ENCODE measurements at places on chromosomes 4 and X.

GRCh38 chr4:5918331-5918985 is 25.6 kb upstream of the CRMP1 start:
- no peak for DNase-seq

- no peak for DNase-seq
Observed at GRCh38 chrX:9184211-9184610, 150.3 kb upstream of the FAM9B start.

- DNase-seq, result no peak
Observed at GRCh38 chr4:115293093-115293462, 179.7 kb upstream of the NDST4 start.

GRCh38 chrX:41558531-41558930 is 111.4 kb downstream of the NYX start:
- no peak for DNase-seq

DNA sequence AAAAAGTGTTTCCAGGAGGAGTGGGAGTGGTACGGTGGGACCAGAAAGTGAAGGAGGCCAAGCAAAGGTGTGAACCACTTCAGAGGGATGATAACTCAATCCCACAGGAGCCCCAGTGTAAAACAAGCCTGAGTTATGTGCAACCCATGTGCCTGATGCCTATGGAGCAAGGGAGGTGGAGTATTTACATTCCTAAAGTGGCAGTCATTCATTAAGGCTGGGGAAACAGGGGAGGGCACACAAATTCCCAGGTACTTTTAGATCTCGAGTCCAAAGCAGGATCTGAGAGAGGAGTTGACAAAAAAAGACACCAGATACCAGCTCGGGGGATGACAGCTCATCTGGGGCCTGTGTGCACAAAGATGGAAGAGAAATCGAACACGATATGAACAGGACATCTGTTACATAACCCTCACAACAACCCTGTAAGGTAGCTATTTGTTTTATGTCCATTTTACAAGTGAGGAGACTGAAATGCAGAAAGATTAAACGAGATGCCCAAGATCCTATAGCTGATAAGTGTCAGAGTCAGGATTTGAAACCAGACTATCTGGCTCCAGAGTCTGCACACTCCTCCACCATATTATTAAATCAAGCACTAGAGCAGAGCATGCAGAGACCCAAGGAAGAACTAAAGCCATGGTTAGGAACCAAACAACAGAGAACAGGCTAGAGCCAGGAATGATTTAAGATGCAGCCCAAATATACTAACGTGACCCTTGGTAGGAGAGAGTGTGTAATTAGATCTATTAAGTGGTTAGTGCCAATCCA is 91.9 kb upstream of the MAPK10 start:
- DNase-seq, result no peak

GRCh38 chr4:54556587-54556986 is 101.2 kb upstream of the KIT start:
- no peak for DNase-seq

- DNase-seq, result no peak
Observed at GRCh38 chr4:168751263-168752225, 254.7 kb downstream of the PALLD start.

DNA sequence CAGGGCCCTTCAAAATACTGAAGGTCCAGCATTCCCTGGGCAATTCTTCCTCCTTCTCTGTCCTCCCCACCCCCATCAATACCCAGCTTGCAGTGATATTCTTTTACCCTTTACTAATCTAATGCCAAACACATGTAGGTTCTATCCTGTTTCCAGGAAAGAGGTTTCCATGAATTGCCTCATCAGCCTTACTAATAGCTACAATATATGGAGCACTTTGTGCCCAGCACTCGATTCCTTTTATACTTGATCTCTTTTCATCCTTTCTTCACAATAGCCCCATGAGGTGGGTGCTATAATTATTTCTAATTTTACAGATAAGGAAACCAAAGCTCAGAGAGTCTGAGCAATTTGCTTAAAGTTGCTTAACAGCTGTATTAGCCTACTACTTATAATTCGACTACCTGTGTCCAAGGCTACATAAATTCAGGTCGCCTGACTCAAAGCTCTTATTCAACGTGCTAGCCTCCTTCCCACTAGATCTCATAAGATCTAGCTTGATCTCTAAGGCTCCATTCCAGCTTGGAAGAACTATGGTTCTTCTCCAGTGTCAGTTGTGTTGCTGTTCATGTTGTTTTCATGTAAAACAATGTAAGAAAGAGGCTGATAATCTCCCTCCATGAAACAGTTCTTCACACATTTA is 229.6 kb upstream of the PGRMC2 start:
- no peak for DNase-seq

DNA sequence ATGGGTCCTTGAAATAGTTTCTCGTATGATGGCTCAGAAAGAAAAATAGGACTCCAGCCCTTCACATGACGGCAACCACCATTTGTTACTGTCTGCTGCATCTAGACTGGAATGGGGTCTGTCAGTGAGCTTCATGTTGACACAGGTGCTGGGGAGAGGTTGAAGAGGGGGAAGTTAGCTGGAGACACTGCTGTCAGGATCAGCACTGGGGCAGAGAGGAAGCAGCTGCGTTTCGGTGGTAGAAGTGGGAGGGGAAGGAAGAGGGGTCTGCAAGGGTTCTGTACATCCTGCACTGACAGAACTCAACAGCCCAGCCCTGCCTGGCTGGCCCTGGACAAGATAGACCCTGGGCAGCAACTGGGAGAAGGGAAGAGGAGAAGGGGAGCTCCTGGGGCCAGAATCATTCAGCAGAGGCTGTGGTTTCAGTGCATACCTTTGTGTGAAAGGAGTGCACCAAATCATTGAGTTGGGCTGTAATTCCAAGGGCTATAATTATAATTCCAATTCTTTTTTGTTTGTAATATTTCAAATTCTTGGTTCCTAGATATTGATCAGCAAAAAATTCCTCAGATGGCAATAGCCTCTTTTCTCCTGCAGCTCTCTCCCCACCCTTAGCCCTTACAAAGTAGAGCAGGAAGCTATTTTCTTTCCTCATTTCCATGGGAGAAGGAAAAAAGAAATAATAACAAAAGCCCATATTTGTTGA is 119.4 kb upstream of the C1GALT1C1 start:
- no peak for DNase-seq

DNA sequence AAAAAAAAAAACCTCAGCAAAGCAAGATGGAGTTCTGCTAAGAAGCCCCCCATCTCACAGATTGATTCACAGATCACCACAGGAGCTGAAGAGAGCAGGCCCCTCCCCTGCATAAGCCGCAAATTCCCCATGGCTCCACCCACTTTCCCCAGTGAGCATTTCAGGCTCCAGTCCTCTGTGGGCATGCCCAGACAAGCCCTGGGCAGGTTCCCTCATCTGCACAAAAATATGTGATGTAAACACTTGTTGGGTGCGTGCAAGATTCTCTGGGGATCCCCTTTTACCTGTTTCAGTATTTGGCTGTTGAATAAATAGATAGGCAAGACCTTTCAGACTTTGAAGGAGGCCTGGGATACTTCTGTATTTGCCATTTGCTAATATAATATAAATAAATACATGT is 514.3 kb downstream of the PCDH7 start:
- DNase-seq, result no peak

DNA sequence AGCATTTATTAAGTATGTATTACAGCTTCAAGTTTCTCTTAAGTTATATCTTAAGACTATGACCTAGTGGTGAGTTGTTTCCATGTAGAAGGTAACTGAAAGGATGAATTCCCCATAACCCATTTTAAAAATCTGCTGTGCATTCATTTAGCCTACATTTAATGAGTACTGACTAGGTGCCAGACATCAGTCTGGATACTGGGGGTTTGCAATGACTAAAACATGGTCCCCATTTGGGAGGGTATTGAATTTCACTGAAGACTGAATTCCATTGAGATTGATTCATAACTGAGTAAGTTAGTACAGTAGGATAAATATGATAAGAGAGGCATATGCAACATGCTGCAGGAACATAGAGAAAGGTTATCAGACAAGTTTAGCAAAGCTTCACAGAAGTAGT is 241.5 kb downstream of the FRAS1 start:
- DNase-seq, result no peak

DNA sequence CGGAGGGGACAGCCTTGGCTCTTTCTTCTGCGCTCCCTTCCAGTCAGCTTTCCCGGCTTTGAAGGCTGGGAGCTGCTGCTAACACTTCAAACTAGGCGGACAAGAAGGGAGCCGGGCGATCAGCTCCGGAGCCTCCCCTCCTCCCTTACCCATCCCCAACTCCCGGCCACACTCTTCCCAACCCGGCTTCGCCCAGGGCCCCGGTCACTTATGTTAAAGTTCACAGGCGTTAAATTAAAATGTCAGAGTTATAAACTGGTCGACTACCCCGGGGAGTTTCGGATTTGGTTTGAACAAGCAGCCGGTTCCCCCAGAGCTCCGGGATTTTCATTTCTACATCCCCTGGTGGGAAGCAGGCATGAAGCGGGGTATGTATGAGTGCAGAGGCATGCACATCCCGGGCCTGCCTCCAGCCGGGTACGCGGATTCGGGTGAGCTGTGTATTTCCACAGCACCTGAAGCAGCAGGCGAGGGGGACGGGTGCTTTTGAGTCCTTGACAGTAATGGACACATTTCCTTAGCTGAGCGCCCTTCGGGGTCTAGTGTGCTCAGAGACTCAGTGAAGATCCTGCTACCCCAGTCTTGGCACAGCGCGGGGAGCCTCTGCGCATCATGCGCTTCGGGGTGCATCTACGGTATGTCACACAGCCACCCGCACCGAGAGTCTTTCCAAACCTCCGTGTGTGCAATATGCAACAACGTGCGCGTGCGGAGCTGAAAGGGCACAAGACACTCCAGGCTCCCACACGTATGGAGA is 880 bp downstream of the UNC5C start:
- DNase-seq, result no peak

- no peak for DNase-seq
Observed at GRCh38 chr4:105389167-105389566, 84.7 kb downstream of the PPA2 start.

DNA sequence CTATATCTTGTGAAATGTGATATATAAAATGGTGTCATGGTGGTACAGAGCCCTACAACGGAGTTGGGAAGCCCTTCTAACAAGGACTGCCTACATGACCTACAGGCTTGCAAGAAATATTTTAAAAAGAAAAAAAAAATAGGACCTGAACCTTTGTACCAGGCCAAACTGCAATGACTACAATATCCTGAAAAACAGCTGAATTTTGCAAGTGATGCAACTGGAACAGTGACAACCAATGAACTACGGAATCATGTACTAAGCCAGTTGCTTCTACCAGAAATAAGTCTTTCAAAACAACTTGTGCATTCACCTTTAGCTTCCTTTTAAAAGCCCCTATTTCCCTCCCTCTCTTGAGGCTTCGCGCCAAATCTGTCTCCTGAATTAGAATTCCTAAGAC is 58.4 kb downstream of the PDGFC start:
- no peak for DNase-seq

DNA sequence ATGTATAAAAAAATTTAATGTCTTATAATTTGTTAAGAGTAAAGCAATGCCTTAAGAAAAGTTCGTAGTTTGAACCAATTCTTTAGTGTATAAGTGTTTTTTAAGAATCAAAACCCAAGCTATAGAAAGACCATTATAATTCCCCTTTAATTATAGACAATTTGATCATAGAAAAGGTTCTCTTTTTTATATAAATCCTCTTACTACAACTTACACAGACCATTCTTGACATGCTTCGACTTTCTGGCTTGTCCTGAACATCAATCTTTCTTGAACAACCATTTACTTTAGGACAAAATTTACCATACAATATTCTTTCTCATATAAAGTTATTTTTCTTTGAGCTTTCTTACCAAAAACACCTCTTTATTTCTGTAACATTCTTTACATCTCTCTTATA is 330.5 kb upstream of the SPANXN1 start:
- no peak for DNase-seq

- no peak for DNase-seq
Observed at GRCh38 chrX:46693149-46693548, 65.8 kb downstream of the SLC9A7 start.

GRCh38 chr4:46329118-46329976 is 60.6 kb downstream of the GABRA2 start:
- DNase-seq, result no peak

DNA sequence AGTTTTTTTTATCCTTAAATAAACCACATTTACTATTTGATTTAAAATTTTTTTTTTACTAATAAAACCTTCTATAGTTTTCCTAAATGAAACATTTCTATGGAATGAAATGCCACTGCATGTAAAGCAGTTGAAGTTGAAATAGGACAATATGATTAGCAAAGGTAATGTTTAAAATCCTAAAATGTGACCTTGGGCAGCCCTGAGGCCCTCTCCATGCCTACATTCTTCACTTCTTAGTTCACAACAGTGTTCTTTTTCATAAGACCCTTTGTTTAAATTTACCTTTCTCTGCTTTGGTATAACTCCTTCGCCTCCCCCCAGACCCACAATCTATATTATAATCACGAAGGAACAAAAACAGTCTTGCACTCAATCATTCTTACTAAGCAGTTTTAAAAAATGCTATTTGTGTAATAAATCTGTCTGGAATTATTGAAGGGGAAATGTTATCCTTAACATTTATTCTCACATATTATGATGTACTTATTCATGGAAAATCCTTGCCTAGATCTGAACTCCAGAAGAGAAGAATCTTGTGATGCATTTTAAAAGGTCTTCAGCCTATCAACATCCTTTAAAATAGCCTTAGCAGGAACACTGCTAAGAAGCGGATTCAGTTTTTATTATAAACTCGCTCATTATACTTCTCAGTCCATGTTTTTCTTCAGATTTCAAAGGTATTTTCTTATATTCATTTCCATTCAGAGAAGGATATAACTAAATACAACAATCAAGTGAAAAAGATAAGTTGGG is 124.6 kb upstream of the NAP1L5 start:
- DNase-seq, result no peak

GRCh38 chrX:53186351-53186750 is 38.7 kb downstream of the KDM5C start:
- peak; percentile 3 for DNase-seq

DNA sequence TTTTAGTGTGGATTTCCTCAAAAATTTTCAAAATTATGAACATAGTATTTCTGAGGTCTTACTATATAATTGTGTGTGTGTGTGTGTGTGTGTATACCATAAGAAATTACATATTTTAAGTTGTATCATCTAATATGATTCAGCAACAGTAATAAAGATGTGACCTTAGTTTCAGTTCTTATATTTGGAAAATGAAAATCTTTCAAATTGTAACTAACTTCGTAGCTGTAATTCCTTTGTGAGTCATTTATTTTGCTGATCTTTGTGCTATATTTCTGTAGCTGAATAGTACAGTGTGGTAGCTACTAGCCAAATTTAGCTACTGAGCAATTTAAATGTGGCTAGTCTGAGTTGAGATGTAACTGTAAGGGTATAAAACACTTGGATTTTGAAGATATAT is 116.4 kb downstream of the RAP1GDS1 start:
- peak; percentile 16 for DNase-seq

- DNase-seq, result no peak
Observed at GRCh38 chr4:53706422-53707032, 115.2 kb upstream of the LNX1 start.

All from AG04449 (cell line).